ENCODE measurements at places on chromosomes 7 and 10.

DNA sequence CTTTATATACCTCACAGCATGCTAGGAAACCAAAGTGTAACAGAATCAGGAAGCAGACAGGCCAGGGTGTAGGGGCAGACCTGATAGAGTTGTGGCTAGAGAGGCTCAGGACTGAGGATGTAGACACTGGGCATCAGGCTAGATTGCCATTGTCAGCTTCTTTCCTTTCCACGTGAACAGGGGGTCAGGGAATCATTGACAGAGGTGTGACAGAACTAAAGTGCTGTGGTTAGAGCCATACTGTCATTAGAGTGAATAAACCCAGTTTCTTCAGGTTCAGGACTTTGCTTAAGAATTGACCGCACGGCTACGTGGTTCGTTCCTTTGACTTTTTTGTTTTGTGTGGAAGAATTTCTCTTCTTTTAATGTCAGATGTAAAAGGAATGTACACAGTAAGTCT, 90.7 kb downstream of the CALD1 start:
- no peak for DNase-seq

GRCh38 chr7:56062382-56062781, 1.7 kb upstream of the SUMF2 start:
- no peak for DNase-seq

DNA sequence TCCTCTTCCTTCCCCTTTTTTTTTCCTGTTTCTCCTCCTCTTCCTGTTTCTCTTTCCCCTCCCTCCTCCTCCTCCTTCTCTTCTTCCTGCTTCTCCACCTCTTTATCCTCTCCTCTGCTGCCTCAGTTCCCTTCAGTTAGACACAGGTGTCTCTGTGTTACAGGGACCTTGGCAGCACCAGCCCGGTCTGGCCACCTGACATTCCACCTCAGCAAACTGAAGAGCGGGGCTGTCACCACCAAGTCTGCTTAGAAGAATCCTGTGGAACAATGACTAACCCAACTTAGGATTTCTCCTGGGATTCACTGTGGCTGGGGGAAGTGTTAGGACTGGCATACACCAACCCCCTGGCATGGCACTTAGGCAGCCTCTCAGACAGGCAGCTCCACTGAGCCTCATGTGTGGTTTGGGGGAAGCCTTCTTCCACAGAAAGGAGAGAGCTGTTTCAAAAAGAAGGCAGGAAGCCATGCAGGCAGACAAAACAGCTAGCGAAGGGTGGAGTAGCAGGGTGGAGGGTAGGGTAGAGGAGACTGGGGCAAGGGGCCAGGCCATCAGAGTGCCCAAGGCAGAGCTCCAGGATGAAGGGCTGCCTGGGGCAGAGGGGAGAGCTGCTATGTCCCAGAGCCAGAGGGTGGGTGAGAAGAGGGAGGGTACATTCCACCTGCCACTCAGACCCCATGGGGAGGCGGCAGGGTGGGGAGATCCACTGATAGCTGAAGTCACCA, 13.2 kb upstream of the GDF10 start:
- no peak for DNase-seq

DNA sequence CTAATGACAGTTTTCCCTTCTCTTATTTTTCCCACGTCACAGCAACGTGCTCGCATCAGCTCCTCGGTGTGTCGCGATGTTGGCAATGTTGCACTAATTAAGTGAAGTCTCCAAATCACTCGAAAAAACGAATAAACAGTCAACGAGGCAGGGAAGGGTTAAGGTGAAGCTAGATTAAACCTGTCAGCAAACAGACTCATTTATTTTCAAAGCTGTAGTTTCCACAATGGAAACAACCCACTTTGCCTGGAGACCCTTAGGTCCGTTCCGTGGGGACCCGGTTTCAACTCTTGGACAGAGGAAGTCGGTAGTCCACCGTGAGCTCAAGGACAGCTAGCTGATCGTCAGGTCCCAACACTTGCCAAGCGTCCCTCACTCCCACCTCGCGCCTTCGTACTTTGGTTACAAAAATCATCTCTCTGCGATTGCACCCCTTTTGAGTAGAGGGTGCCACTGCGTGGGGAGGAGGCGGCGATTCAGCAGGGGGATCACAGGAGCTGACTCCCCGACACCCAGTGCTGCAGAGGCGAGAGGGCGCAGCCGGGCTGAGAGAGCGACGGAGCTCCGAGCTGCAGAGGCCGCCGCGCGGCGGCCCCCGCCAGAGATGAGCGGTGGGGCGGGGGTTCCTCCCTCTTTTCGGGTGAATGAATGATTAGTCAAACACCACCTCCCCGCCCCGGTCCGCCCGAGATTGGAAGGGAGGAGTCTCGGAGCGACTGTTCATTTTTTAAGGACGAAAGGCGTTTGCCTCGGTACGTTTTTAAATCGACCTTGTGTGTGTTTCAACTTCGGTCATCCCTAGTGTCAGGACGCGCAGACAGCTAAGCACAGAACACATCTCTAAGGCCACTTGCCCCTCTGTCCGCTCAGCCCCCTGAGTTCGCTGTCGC, 1.3 kb upstream of the BMPER start:
- DNase-seq: no peak

DNA sequence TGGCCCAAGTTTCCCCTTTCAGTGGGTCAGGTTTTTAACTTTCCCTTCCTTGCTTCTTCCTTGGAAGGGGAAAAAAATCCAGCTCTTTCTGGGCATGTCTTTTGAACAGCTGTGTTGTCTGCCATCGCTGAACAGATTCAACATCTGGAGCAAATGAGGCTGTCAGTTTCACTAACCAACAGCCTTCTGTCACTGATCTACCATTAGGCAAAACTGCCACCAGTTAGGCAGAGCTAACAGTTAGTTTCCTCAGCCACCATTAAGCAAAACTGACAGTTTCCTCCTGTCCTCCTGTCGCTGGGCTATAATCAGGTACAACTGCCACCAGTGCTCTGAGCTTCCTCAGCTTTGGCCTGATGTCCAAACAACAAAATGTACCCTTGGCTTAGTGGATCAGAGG, 81.9 kb downstream of the NPTX2 start:
- DNase-seq: no peak

- DNase-seq: no peak
Observed at GRCh38 chr10:44056206-44056605, 328.7 kb downstream of the CXCL12 start.

DNA sequence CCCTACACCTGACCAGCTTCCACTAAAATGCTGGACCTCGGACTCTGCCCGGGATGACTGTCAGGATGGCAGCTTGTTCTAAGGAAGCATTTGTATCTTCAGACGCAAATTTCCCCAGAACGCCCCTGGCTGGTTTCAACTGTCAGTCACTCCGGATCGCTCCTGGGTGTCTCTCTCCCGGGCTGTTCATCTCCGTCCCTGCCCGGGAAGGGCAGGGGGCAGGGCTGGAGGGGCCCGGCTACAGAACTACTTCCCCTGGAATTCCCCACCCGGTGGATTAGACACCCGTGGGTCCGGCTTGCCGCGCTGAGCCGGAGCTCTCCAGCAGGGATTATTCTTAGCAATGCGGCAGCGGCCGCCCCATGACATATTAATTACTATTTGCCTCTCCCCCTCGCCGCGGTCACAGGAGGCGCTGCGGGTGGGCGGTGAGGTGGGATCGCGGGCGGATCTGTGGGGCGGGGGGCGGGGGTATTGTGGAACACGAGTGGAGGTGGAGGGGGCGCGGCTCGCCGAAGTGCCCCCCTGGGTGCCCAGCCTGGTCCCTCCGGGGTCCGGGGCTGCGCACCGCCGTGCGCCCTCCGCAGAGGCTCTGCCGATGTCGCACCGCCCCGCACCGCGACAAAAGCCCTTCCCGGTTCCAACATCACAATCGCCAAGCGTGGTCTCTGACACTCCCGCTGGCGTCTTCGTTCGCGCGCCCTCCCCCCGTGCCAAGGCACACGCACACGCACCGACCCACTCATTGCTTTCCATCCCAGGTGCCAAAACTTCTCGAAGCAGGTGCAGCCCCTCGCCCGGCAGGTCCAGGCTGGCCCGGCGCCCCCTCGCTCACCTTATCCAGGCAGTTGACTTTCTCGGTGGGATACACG, 276.1 kb upstream of the NEBL start:
- no peak for DNase-seq

- no peak for DNase-seq
Observed at GRCh38 chr7:24896031-24896501, 83.9 kb downstream of the OSBPL3 start.
